ENCODE measurements at places on chromosomes 12 and 14. TPM values are rescaled to one million over a fixed set of nuclear protein-coding genes. Genes with fewer than 3 reads are reported as not detected.

The RPL10L gene
- total RNA-seq, result not detected

The KRT85 gene
- not detected for total RNA-seq

The MMP14 gene
- total RNA-seq, result 162 TPM

The BAZ2A gene
- 196 TPM for total RNA-seq

The SYT10 gene
- total RNA-seq, result not detected

The GPR137C gene
- 19.5 TPM for total RNA-seq

The TOMM20L gene
- total RNA-seq, result not detected

The DAO gene
- total RNA-seq, result not detected

The NPAS3 gene
- 2.4 TPM for total RNA-seq

The YBX3 gene
- total RNA-seq, result 39.0 TPM

The AQP2 gene
- total RNA-seq, result not detected

The DGLUCY gene
- 8.3 TPM for total RNA-seq

The ESR2 gene
- total RNA-seq, result 0.66 TPM

The AMHR2 gene
- not detected for total RNA-seq

Measured in glutamatergic neuron (in vitro differentiated cells).